HEK293T (cell line): ENCODE measurements at places on chromosomes 2 and 18.

- no peak for DNase-seq
These were observed 27.2 kb upstream of the FRZB start for GRCh38 chr2:182893666-182894065.

DNA sequence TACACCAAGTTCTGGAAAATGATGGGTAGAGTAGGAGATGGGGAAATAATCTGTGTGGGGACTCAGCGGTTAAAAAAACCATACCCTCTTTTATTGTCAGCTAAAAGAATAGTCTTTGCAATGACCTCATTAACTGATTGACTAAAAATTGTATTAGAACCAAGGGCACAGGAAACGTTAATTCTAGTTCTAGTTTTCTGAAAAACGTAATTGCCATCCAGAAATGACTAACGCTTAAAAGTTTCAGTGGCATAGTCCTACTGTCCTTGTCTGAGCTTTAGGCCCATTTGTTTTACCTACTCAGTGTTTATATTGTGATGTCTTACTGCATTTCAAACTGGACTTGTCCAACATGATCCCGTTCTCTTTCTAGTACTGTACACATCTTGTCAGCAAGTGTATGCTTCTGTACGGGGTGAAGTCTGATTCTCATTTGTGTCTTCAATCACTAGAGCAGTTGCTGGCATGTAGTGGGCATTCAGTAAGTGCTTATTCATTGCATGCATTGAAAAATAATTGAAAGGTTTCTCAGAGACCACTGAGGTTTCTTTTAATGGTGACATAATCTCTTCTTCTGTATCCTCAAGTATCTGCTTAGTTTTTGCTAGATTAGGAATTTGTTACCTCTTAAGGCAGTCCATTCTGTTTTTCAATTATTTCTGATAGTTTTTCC, 81.5 kb downstream of the ZNF407 start:
- no peak for DNase-seq

DNA sequence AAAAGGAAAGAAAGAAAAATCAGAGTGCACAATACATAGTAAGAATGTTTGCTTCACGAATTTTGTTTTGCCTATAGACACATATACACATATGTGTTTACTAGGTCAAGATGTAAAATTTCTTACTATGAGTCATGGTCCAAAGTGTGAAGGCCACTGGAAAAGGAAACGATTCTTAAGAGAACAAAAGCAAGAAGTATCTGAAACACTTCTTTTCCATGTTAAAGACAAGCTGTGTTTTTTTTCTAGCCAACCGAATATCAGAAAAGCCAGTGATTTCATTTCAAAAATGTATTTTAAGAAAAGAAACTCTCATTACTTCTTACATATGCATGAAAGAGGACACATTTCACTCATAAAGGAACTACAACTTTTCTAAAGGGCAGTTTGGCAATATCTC, 24.9 kb downstream of the PECR start:
- DNase-seq, result no peak

- no peak for DNase-seq
These were observed 224.0 kb upstream of the SIX2 start for GRCh38 chr2:45233301-45233700.

GRCh38 chr2:179243046-179243445, 21.6 kb downstream of the SESTD1 start:
- DNase-seq, result no peak

- no peak for DNase-seq
These were observed 7.9 kb downstream of the SSB start for GRCh38 chr2:169806586-169806985.
